T1000 (cell line): ENCODE measurements at places on chromosomes 5 and 9.

GRCh38 chr5:10792336-10792735, 31.3 kb upstream of the DAP start:
- no peak for DNase-seq

GRCh38 chr5:73994963-73995362, 369.0 kb downstream of the ARHGEF28 start:
- no peak for DNase-seq

GRCh38 chr9:115883467-115884329, 269.9 kb upstream of the PAPPA start:
- no peak for DNase-seq

DNA sequence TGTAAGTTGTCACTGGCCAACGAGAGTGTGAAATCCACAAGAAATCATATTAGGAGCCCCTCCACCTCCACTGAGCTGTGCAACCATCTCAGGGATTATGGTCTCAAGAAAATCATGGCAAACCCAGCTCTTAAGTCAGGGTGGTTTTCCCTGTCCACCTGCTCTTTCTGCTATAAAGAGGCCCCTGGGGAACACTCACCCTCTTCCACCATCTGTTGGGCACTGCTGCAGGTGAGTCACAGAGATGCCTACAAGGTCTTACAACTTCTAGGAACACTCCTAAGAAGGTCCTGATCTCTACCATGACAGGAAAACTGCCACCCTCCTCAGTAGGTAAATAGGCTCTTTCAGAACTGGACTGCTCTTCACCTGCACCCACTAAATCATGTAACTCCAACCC, 61.8 kb downstream of the DRD1 start:
- DNase-seq = no peak

GRCh38 chr9:129347316-129348120, 169.5 kb upstream of the IER5L start:
- DNase-seq = no peak

DNA sequence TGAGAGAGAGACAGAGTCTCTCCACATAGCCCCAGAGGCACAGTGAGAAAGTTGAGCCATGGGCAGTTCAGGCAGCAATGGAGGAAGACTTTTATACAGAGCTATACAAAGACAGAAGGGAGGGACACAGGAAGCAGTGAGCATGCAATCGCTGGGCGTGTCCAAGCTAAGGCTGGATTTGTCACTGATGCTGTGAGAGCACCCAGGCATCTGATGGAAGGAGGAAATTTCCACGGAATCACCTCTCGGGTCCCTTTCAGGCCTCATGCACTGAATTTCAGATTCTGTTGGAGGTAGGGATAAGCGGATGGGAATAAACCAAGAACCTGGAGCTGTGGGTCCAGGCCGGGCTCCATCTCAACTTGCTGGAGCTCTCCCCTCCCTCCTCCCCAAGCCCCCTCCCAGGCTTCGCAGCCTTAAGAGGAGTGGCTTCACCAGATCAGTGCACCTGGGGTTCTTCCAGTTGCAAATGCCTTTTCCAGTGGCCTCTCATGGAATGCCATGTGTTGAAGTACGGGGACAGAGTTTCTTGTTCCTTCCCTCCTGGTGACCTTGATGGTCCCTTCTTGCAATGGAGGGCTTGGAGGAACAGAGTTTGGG, 114.8 kb upstream of the ALDH1B1 start:
- no peak for DNase-seq

GRCh38 chr5:132770476-132771159, 6.4 kb downstream of the SEPTIN8 start:
- DNase-seq = no peak

DNA sequence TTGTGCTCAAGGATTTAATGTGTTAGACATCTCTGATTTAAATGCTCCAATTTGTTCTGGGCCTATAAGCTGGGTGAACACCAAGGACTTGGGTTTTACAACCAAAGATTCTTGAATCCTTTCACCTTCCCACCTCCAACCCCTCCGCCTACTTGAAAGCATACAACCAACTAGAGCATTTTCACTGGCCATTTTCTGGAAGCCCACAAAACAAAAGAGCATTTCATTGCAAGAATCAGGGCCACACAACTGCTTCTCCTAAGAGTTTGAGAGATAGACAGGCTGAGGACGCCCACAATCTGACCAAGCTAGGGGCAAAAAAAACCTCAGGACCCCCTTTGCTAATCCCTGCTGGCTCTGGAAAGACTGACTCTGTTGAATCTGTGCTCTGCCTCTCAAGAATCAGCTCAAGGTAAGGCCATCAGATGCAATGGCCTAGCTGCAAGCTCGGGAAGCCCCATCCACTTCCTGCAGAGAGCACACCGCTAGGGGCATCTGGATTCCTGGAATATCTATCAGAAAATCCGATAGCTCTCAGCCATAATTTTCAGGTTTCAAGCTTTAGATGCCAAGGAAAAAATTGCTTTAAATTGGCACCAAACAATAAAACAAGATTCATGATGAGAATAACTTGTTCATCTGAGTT, 57.7 kb downstream of the RETREG1 start:
- no peak for DNase-seq

DNA sequence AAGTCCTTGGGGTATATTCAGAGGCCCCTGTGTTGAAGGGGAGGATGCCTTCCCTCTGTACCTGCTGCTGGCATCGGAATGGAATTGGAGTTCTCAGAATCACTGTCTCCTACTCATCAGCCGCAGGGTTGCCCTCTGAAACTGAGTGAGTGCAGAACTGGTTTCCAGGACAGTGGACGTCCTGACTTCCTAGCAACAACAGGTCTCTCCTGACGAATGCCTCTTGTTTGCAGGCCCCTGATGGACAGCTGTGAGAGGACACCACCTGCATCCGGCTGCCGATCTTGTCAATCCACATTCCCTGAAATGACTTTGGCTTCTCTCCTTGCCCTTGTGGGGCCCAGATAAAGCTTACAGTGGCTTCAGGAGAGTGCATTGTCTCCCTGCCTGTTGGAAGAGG, 274.5 kb downstream of the NSG2 start:
- no peak for DNase-seq
